ENCODE measurements at places on chromosomes 6 and 20.

DNA sequence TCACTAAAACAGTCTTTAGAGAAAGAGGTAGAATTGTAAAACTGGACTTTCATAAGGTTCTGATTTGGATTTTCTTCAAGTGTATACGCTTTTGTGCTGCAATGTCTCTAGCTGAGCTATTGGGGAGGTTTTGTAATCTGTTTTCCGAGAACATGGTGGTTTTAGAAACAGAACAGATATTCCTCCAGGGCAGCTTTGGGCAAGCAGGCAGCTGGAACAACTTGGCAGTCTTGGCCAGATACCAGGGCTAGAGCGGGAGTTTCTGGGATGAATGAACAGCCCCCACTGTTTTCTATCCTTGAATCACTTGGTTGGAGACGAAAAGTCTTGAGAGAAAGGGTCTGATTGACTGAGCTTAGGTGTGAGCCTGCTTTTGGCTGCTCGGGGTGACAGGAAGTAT lies 17.1 kb upstream of the ARMC2 start:
- DNase-seq, result no peak

DNA sequence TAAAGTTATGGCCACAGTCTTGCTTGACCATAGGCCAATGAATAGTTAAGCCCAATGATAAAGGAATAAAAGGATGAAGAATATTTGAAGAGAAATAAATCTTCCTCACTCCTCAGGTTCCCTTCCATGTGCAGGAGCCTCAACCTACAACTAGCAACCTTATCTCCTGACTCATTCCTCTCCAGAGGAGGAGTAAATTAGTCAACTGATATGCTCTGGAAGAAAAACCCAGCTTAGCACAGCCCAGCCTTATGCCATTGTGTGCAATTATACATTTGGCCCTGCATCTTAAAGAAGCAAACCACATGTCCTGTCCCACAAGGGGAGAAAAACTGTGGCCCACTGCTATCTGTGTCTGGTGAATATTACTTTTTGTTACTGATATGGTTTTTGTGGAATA lies 82.1 kb downstream of the PHIP start:
- DNase-seq, result no peak

DNA sequence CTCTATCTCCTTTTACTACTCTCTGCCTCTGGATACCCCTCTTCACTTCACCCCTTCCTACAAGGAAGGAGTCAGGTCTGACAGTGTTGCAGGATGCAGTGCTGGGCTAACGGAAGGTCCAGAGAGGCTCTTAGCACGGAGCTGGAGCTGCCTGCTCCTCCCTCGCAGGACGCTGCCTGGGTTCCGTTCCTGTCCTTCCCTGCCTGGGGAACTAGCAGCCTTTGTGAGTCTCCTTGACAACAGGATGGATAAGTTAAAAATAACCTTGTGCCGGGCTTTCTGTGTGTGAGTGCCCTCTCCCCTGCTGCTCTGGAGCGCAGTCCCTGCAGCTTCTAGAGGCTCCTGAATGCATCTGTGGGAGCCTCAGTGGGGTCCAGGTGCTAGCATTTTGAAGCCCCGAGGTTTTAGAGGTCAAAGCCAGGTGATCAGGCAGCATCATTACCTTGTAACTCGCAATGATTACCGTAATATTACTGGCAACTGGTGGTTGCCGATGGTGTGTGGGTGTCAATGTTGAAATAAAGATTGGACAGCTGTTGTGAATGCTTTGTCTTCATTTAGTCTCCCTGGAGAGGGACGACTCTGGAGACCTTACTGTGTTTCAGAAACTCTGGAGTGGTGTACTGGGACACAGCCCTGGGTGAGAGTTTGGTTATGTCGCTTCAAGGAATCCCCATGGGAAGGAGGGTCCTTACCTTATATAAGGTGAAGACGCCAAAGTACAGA lies 44.4 kb downstream of the CDS2 start:
- DNase-seq, result peak; percentile 20

DNA sequence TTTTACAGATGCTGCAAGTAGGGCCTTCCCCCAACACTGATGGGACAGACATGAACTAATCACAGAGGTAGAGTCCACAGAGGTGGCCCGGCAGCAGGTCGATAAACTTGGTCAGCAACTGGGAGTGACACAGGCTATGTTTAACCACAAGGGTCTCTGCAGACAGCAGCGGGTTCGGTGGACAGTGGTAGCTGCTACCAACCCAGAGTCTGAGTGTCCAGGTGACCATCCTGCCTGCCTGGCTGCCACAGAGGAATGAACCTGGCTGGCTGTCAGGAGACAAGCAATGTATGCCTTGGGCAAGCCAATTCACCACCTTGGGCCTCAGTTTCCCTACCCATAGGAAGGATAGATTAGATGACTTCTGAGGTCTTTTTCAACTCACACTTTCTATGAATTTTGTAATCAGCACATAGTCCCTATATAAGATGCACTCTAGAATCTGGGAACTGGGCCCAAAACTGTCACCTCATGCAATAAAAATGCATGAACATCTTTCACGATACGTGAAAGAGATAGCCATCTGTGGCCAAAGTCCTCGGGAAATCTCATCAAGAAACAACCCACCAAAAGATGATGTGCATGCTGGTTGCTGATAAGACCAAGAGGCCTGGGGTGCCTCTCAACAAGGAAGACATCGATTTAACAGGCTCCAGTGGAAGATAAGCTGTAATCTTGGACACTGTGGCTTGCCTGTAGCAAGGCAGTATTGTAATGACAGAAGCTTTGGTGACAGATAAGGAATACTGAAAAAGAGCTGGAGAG lies 30.5 kb downstream of the MDGA1 start:
- peak; percentile 22 for DNase-seq

GRCh38 chr6:128574402-128574801 lies 54.0 kb upstream of the PTPRK start:
- DNase-seq, result no peak

DNA sequence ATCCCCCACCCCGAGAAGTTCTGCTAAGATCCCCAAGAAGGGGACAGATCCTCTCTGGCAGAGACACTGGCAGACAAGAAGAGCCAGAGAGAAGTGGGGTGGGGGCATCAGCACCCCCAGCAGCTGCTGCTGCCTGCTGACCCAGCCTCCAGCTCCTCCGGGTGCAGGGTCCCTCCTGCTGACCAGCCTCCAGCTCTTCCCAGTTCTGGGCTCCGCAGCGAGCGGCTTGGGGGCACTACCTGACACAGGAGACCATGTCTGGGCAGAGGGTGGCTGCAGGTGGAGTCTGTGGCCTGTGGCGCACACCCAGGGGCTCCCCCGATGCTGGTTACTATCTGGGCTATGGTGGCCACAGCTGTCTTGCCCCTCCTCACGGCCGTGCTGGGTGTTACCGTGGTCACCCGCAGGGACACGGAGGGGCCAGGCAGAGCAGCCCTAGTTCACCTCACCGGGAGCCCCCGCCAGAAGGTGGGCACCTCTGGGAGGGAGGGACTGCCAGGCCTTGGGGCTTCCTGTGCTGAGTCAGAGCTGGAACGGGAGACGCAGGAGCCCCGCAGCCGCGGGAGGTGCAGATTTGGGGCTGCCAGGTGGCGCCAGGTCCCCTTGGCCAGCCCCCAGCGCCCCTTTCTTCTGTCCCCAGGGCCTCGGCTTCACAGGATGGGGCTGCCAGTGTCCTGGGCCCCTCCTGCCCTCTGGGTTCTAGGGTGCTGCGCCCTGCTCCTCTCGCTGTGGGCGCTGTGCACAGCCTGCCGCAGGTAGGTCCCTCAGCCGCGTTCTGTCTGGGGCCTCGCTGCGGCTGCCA lies 630 bp downstream of the LIME1 start:
- DNase-seq, result no peak

DNA sequence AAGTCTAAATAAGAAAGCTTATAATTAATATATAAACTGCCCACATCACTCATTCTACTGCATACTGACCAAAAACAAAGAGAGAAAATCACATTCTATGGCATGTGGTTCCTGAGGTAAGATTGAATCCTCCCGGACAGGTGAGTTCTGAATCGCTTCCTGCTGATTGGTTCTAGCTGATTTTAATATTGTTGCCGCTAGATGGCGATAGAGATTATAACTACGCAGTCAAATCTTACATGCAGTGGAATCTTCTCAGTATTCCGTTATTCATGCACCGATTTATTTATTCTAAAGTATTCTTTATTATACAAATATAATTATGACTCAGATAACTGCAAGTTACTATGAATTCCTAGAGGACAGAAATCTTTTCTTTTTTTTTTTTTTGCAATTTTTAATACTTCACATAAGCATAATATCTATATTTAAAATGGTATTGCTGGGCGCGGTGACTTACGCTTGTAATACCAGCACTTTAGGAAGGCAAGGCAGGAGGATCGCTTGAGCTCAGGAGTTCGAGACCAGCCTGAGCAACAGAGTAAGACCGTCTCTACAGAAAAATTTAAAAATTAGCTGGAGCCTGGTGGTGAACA lies 24.2 kb upstream of the TMX4 start:
- DNase-seq, result peak; percentile 47

DNA sequence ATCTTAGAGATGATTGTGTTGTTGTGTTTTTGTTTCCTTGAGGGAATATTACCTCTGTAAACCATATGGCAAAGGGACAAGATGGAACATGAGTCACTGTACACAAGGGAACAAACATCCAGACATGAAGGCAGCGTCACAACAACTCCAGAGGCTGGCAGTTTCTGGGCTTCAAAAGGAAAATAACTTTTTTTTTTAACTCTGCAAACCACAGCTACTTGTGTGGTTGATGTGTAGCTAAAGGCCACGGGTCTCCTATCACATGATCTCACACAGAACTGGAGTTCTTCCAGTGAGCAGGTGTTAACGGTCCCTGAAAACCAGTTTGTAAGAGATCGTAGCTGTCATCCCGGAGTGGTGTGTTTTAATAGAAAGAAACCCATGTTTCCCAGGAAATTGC lies 33.2 kb upstream of the HBS1L start:
- DNase-seq, result peak; percentile 5

DNA sequence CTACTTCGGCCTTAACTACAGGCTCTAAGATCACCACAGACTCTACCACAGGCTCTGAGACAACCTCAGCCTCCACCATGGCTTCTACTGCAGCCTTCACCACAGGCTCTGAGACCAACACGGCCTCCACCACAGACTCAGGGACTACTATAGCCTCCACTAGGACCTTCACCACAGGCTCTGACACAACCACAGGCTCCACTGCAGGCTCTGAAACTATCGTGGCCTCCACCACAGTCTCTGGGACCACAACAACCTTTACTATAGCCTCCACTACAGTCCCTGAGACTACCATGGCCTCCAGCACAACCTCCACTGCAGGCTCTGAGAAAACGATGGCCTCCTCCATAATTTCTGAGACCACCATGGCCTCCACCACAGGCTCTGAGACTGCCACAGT lies 15.3 kb downstream of the MUC22 start:
- DNase-seq, result no peak

DNA sequence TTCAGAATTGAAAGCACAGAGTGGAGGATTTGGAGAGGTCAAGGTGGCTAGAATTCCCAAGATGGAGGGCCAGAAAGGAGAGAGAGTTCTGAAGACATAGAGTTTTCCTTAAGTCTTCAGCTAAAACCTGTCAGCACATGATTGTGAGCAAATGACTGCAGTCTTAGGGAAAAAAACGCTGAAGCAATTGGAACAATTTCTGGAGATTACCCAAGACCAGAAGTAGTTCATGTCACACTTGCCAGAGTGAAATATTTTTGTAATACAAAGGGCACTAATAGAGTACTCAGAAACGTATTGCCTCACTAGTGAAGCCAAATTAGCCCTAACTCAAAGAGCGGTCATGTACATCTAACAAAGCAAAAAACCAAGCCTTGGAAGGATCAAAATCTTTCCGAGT lies 541.3 kb upstream of the MARCKS start:
- DNase-seq, result no peak

DNA sequence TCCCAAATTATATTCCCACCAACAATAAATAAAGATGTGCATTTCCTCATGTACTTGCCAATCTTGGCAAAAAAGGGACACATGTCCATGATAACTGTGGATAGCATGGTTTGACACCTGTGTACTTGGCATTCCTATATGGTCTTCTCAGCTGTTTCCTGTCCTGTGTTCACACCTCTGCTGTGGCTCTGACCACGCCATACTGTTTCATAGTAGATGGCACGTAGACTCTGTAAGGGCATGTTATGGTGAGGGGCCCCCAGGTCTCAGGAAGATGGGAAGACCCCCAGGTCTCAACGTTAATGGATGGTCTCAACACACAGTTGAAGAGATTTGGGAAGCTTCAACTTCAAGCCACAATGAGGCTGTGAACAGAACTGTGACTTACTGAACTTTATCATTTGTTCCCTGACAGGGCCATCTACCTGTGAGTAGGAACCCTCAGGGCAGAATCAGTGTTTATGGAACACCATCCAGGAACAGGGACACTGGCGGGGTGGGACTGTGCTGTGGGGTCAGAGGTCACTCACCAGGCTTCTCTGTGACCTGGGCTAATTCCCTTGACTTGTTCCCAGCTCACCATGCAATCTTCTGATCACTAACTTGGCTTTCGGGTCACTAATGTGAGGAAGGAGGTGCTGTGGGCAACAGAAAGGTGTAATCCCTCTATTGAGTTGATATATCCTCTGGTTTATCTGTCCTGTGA lies 11.8 kb downstream of the ZBTB24 start:
- DNase-seq, result no peak

DNA sequence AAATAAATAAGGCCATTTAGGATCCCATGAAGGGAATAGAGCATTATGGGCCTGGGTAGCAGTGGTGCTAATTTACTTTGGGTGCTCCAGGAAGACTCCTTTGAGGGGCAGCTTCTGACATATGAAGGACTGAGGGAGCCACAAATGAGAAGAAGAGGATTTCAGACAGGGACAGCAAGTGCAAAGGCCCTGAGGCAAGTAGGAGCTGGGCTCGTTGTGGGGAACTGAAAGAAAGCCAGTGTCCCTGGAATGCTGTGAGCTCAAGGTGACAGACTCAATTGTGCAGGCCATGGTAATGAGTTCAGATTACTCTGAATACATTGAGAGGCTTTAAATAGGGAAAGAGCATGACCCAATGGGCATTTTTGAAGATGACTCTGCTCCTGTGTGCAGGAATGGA lies 307.6 kb downstream of the TSHZ2 start:
- no peak for DNase-seq

GRCh38 chr20:19913349-19913748 lies 103.8 kb upstream of the NAA20 start:
- DNase-seq, result no peak

DNA sequence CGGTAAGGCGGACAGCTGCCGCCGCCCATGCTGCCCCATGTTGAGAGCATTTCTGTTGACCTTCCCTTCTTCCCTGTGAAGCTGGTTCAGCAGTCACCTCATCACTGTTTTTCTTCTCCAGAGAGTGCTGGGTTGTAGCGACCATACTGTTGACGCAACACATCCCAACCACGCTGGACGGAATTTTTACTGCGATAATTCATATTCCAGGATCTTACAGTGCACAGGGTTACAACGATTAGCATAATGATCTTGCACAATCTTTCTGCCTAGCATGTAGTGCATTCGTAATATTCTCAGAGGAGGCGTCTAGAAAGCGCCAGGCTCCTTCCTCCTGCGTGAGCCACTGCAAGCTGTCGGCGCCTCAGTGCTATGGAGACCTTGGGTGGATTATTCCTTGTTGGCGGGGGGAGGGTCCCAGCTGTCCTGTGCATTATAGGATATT lies 137.0 kb downstream of the MTHFD1L start:
- DNase-seq, result no peak

- no peak for DNase-seq
Observed at GRCh38 chr6:122631571-122632249, 21.5 kb downstream of the PKIB start.

GRCh38 chr20:56005389-56005715 lies at the start of gene CBLN4:
TSS of gene CBLN4 (minus strand) at chr20:56005519. CDS start at chr20:56004171, 1,348 bp downstream.
- DNase-seq, result no peak
